Naive thymus-derived CD4-positive, alpha-beta T cell (primary cell): ENCODE measurements at places on chromosomes 5 and 9.
A peak's percentile ranks its signal among the peaks of the same experiment; 100 is the strongest.

GRCh38 chr9:17695482-17695881, 116.6 kb downstream of the SH3GL2 start:
- H3K27ac ChIP-seq = no peak overlapping the region
- no peaks in the 10 kb centered on the region for H3K27me3 ChIP-seq
- no peaks in the 10 kb centered on the region for H3K4me1 ChIP-seq
- H3K4me3 ChIP-seq = no peak overlapping the region
- no peaks in the 10 kb centered on the region for H3K36me3 ChIP-seq

- no peak for DNase-seq
- H3K4me3 ChIP-seq = no peak overlapping the region
- H3K4me1 ChIP-seq = no peaks in the 10 kb centered on the region
- H3K27me3 ChIP-seq = no peaks in the 10 kb centered on the region
- no peaks in the 10 kb centered on the region for H3K36me3 ChIP-seq
- no peak overlapping the region for H3K27ac ChIP-seq
Measured at GRCh38 chr9:15157381-15157780, 149.6 kb downstream of the TTC39B start.

DNA sequence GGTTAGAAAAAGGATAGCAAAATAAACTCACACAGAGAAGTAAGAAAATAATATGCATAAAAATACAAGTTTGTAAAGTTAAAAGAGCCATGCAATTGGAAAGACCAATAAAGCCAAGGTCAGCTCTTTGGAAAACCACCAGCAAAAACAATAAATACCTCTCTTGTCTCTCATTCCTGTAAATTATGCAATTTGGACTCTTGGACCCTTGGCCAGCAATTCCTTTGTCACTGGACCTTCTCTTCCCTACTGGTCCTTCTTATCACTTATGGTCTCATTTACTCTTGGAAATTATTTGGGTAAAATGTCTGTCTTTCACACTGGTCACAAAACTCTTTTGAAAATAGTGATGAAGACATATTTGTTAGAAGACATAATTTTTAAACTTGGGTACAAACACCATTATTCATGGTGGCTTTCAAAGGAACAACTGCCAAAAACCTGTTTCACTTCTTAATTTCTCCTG, 379.5 kb downstream of the TMEM232 start:
- no peak overlapping the region for H3K4me3 ChIP-seq
- DNase-seq = no peak

DNA sequence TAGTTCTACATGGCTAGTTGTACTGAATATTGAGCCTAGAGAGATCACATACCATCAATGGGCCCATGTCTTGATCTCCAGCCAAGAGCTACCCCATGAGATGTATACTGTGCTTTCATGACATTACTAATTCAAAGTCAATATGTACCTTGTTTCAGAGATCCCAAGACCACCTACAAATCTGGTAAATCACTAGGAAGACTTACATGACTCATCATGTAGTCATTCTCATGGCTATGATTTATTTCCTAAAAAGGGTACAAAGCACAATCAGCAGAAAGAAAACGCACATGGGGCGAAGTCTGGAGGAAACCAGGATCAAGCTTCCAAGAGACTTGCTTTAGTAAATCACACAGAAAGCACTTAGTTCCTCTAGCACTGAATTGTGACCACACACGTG, 103.0 kb downstream of the PCSK5 start:
- H3K4me3 ChIP-seq = no peak overlapping the region
- no peaks in the 10 kb centered on the region for H3K36me3 ChIP-seq
- no peak for DNase-seq
- H3K27ac ChIP-seq = no peak overlapping the region
- no peaks in the 10 kb centered on the region for H3K27me3 ChIP-seq
- peaks cover 12% of the 10 kb centered on the region for H3K4me1 ChIP-seq

- H3K27ac ChIP-seq = no peak overlapping the region
- H3K27me3 ChIP-seq = no peaks in the 10 kb centered on the region
- H3K4me1 ChIP-seq = no peaks in the 10 kb centered on the region
- H3K36me3 ChIP-seq = no peaks in the 10 kb centered on the region
- H3K4me3 ChIP-seq = no peak overlapping the region
- DNase-seq = no peak
Measured at GRCh38 chr5:153543288-153543687, 52.8 kb downstream of the GRIA1 start.

- DNase-seq = no peak
- H3K27me3 ChIP-seq = no peaks in the 10 kb centered on the region
- H3K4me1 ChIP-seq = no peaks in the 10 kb centered on the region
- H3K36me3 ChIP-seq = no peaks in the 10 kb centered on the region
Measured at GRCh38 chr5:135138116-135138850, 104.3 kb upstream of the PITX1 start.

- H3K27me3 ChIP-seq = no peaks in the 10 kb centered on the region
- H3K4me3 ChIP-seq = no peak overlapping the region
- H3K27ac ChIP-seq = no peak overlapping the region
- DNase-seq = no peak
Measured at GRCh38 chr9:120510816-120511215, 69.2 kb downstream of the CDK5RAP2 start.

- DNase-seq = no peak
- no peaks in the 10 kb centered on the region for H3K36me3 ChIP-seq
- no peak overlapping the region for H3K27ac ChIP-seq
Measured at GRCh38 chr9:26973989-26974388, 17.8 kb downstream of the IFT74 start.

DNA sequence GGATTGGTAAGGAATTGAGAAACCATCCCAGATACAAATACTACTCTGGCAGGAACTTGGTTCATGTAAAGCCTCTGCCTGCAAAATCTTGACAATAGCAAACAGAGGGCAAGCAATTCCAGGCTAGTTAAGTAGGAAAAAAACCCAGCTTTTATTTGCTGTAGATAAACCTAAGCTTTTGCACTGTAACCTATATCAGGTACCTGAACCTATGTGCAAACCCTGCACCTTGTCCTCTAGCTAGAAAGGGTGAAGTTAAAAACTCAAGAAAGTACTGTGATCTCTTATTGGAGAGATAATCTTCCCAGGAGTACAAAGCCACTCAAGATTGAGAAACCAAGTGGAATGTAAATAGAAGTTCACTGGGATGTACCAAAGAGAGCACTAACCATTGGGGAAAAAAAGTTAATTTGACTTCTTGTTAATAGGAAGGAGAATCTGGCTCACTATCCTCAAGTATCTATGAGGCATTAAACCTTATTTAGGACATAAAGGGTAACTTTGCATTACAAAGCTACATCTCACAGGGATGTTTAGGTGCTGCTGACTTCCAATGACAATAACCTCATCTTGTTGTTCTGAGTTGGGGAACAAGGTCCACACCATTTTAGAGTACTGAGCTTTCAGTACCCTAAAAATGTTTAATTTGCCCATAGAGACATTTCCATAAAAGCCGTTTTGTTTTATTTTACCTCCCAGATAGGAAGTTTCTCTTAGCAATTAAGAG, 73.8 kb upstream of the PCA3 start:
- H3K36me3 ChIP-seq = no peaks in the 10 kb centered on the region
- no peak overlapping the region for H3K4me3 ChIP-seq
- no peaks in the 10 kb centered on the region for H3K4me1 ChIP-seq

- H3K27me3 ChIP-seq = no peaks in the 10 kb centered on the region
- H3K27ac ChIP-seq = peak overlapping the region; percentile 94
- H3K36me3 ChIP-seq = peaks cover 22% of the 10 kb centered on the region
- DNase-seq = peak; percentile 19
Measured at GRCh38 chr9:122265149-122265915, 650 bp downstream of the MRRF start.

DNA sequence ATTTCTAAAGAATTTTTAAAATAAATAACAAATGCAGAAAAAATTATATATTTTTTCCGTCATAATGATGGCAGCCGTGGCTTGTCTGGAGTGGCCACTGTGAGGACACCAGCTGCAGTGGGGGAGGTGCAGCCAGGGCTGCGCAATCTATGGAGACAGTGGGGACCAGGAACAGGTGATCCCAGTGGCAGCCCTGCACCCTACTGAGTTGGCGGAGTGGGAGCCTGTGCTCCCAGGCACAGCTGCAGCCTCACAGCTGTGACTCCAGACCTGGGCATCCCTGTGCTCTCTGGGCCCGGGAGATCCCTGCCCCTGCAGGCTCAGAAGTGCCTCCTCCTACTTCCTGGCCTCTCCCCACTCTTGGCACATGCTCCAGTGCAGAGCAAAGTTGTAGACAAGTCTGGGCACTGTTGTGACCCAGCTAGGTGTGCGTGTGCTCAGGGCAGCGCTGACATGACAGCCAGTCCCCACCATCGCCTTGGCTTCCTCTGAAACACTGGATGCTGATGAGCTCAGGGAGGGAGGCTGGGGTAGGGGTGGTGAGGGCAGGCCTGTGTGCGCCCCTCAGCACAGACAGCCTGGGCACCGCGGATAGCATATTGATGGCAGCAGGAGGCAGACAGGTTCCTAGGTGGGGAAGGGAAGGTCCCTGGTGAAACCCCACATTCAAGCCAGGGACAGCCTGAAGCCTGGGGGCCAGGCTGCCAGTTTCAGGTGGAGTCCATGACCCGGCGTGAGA, 96.0 kb upstream of the PRR16 start:
- H3K27me3 ChIP-seq = no peaks in the 10 kb centered on the region
- no peaks in the 10 kb centered on the region for H3K4me1 ChIP-seq
- no peak overlapping the region for H3K27ac ChIP-seq
- H3K36me3 ChIP-seq = no peaks in the 10 kb centered on the region
- H3K4me3 ChIP-seq = no peak overlapping the region
- DNase-seq = no peak

- no peak overlapping the region for H3K27ac ChIP-seq
- no peaks in the 10 kb centered on the region for H3K4me1 ChIP-seq
- H3K27me3 ChIP-seq = no peaks in the 10 kb centered on the region
- H3K4me3 ChIP-seq = no peak overlapping the region
Measured at GRCh38 chr5:134578578-134579283, 53.3 kb downstream of the JADE2 start.

GRCh38 chr5:75640826-75641225, 29.6 kb downstream of the ANKDD1B start:
- H3K4me3 ChIP-seq = no peak overlapping the region
- no peaks in the 10 kb centered on the region for H3K4me1 ChIP-seq
- no peak overlapping the region for H3K27ac ChIP-seq

DNA sequence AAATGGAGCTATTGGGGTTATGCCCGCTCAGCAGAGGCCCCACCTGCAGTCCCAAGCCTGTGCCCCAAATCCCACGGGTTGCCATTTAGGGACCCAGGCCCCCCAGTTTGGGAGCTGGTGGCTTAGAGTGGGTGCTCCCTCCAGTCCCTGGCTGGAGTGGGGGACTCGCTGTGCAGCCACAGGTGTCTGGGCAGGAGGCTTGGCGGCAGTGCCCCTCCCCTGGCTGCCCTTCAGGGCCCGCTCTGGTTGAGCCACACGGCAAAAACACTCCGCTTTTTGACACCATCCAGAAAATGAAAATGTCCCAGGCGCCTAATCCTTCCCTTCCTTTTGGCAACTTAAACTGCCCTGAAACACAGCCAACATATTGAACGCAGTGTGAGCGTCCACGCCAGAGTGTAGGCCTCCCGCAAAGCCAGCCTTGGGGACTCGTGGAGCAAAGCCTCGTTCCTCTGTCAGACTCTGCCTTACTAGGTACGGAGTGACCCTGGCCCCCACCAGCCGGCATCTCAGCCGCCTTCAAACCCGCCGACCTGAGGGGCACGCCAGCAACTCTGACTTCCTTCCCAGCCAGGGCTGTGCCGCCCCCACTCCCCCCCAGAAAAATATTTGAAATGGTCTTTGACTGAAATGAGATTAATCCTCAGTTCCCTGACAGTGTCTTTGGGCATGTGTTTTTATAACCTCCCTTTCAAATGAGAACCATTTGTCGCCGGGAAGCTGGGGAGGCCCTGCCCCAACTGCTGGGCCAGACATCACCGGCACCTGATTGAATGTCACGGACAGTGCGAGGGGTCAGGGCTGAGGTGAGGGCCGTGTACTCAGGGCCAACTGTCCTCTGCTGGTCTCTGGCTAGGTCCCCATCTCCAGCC, 98.5 kb upstream of the LMX1B start:
- no peak for DNase-seq
- peaks cover 18% of the 10 kb centered on the region for H3K27me3 ChIP-seq
- no peaks in the 10 kb centered on the region for H3K4me1 ChIP-seq
- H3K36me3 ChIP-seq = no peaks in the 10 kb centered on the region
- H3K4me3 ChIP-seq = no peak overlapping the region
- H3K27ac ChIP-seq = no peak overlapping the region

GRCh38 chr9:32423371-32423770, 38.9 kb downstream of the ACO1 start:
- H3K27me3 ChIP-seq = no peaks in the 10 kb centered on the region
- no peak overlapping the region for H3K4me3 ChIP-seq
- no peak for DNase-seq
- H3K4me1 ChIP-seq = no peaks in the 10 kb centered on the region
- H3K36me3 ChIP-seq = no peaks in the 10 kb centered on the region

GRCh38 chr5:3912790-3913189, 317.2 kb downstream of the IRX1 start:
- H3K4me3 ChIP-seq = no peak overlapping the region
- no peak overlapping the region for H3K27ac ChIP-seq
- no peaks in the 10 kb centered on the region for H3K27me3 ChIP-seq
- H3K36me3 ChIP-seq = no peaks in the 10 kb centered on the region

- H3K27ac ChIP-seq = no peak overlapping the region
- no peak overlapping the region for H3K4me3 ChIP-seq
- H3K27me3 ChIP-seq = no peaks in the 10 kb centered on the region
- H3K36me3 ChIP-seq = no peaks in the 10 kb centered on the region
- no peak for DNase-seq
- peaks cover 6% of the 10 kb centered on the region for H3K4me1 ChIP-seq
Measured at GRCh38 chr9:72955571-72955970, 2.7 kb upstream of the ALDH1A1 start.

DNA sequence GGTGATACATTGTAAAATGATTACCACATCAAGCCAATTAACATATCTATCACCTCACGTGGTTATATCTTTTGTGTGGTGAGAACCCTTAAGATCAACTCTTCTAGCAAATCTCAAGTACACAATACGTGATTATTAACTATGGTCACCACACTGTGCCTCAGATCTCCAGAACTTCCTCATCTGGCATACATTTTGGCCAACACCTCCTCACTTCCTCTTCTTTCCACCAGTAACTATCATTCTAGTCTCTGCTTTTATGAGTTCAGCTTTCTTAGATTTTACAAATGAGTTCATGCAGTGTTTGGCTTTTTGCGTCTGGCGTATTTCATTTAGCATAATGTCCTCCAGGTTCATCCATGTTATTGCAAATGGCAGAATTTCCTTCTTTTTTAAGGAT, 35.8 kb downstream of the PRKACG start:
- no peaks in the 10 kb centered on the region for H3K4me1 ChIP-seq
- H3K27me3 ChIP-seq = no peaks in the 10 kb centered on the region
- DNase-seq = no peak
- H3K4me3 ChIP-seq = no peak overlapping the region

DNA sequence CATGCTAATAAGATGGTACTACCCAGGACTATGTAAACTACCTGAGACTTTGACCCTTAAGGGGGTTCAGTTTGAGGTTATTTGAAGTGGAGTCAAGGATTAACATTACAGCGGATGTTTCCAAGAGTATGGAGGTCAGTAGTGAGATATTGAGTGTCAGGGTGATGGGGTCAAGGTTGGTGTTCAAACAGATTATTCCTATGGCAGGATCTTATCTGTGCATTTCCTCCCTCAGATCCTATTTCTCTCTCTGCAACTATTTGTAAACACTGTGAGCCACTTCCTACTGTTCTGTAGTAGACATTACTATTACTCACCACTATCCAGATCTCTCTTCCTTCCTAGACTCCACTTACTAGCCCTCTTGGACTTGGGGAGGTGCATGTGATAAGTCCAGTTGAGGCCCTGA, 54.0 kb upstream of the STOM start:
- H3K36me3 ChIP-seq = no peaks in the 10 kb centered on the region
- no peaks in the 10 kb centered on the region for H3K27me3 ChIP-seq
- H3K4me3 ChIP-seq = no peak overlapping the region
- H3K27ac ChIP-seq = no peak overlapping the region

- H3K36me3 ChIP-seq = no peaks in the 10 kb centered on the region
- DNase-seq = no peak
- H3K27me3 ChIP-seq = no peaks in the 10 kb centered on the region
- H3K4me3 ChIP-seq = no peak overlapping the region
- no peak overlapping the region for H3K27ac ChIP-seq
- H3K4me1 ChIP-seq = no peaks in the 10 kb centered on the region
Measured at GRCh38 chr5:30499402-30499801, 694.1 kb upstream of the CDH6 start.
